Activated CD4-positive, alpha-beta T cell treated with anti-CD3 and anti-CD28 coated beads for 36 hours (primary cell): ENCODE measurements at places on chromosomes 6 and 20.

GRCh38 chr6:11213422-11214021 is 18.9 kb downstream of the NEDD9 start:
- no peak for DNase-seq

DNA sequence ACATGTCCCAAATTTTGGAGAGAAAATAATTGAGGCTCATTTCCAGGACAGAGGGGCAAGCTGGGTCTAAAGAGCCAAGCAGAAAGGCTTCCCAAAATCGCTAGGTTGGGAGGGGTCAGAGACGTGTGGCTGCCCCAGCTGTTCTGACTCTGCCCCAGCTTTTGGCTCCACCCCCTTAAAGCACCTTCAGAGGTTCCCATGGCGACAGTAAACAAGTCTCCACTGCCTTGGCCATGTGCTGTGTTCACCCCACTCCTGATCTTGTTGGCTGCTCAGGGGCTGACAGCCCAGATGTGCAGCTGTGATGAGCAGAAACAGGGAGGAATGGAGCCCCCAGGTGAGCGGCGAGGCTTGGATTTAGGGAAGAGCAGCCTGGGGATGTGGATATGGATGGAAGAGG is 72.8 kb upstream of the SPTLC3 start:
- DNase-seq = no peak

DNA sequence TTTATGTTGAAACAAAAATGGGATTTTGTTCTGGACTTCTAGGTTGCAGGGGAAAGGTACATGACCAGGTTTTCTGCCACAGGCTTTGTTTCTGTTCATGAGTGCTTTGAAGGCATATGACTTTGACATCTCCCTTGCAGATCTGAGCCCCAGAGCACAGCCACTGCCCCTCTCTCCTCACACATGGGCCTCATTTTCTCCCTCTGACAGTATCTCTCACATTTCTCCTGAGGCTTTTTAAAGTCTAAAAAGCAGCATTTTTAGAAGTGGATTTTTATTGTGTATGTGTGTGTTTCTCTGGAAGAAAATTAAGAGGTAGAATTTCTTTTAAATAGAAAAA is 49.9 kb upstream of the LTV1 start:
- no peak for DNase-seq

- DNase-seq = no peak
Observed at GRCh38 chr20:16699293-16699692, 30.5 kb upstream of the SNRPB2 start.

GRCh38 chr6:16564436-16564835 is 196.8 kb downstream of the ATXN1 start:
- DNase-seq = no peak

DNA sequence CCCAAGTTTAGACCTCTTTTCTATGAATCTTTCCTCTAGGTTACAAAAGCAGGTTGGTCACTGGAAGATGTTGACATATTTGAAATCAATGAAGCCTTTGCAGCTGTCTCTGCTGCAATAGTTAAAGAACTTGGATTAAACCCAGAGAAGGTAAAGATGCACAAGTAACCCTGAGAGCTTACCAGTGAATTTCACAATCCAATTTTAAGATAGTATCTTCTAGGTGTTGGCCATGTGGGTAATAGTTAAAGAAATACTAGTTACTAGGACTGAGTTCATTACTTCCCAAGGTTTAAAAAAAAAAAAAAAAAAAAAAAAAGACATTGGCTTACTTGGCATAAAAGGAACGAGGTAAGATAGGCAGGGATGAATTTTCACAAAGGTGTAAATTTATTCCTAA is 11.3 kb downstream of the TCP1 start:
- no peak for DNase-seq
